DMS 273 treated with DMSO at 0.1 percent for 48 hours (cell line): ENCODE measurements at places on chromosomes 16 and 17.
A peak's percentile ranks its signal among the peaks of the same experiment; 100 is the strongest.

DNA sequence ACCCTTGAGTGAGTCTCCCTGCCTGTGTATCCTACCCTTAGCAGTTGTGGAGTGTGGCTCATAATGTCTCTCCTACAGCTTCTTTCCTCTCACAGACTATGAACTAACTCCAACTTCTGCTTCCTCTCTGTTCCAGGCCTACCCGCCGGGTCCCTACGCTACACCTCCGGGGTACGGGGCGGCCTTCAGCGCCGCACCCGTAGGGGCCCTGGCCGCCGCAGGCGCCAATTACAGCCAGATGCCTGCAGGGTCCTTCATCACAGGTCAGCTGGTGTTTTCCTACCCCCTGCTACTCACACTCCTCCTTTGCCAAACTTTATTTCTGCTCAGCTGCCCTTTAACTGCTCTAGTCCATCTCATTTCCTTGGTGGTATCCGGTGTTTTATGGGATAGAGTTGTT lies 5.4 kb downstream of the RNF227 start:
- DNase-seq, result no peak

- DNase-seq, result no peak
Observed at GRCh38 chr16:68272507-68273209, 8.3 kb downstream of the SLC7A6 start.

- DNase-seq, result no peak
Observed at GRCh38 chr16:58503863-58504688, 4.1 kb downstream of the NDRG4 start.

DNA sequence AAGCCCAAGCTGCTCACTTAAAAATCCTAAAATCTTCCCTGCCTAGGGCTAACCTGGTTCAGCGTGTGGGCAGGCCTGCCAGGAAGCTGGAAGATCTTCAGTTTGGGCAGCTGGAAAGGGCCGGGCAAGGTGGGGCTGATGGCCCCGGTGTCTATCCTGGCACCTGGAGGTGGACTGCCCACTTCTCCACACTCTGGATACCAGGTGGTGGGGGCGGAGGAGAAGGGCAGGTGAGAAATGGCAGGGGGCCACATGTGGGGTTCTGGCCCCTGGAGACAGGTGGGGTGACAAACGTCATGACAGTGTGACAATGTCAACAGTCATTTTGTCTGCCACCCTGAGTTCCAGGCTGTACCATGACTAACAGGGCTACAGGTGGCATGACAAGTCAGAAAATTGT lies 78.5 kb upstream of the C16orf82 start:
- no peak for DNase-seq

DNA sequence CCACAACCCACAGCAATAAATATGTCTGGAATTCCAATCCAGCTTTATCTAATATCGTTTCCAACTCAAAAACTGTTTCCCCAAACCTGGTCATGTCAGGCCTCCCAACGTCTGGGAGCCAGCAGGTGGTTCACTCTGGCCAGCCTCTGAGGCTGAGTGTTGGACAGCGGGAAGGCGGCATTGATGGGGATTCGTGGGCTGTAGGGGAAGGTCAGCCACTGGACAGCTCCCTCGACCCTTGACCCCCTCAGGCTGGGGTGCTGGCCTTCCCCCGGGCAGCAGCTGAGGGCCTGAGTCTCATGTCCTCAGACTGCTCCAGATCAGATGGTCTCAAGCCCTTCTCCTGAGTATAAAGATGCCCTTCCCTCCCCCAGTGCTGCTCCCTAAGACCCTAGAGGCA lies 50.2 kb downstream of the SDK2 start:
- no peak for DNase-seq

- no peak for DNase-seq
Observed at GRCh38 chr17:66713533-66714042, 121.3 kb upstream of the CACNG5 start.

DNA sequence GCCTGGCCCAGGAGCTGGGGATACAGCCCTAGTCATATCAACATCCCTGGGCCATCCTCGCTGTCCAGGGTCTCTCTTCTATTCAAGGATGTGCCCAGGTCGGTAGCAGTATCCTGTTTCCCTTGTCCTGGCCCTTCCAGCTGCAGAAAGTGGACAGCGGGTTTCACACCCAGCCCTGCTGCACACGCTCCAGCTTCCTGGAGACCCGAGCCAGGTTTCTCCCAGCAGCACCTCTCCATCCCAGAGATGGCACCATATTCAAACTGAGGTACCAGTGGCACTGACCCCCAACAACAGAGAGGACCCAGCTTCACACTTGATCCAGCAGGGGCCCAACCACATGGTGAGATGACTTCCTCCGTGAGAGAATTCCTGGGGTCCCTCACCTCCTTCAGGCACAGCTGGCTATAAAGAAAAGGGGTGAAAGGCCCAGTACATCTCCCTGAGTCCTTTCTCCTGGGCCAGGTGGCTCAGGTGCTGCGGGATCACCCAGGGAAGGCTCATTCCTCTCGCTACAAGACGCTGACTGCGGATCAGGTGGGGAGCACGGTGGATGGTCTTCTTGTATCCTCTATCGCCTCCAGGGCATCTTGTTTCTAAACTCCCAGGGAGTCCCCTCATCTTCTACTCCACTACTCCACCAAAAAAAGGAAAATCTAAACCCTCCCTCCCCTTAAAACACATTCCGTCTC lies 1.4 kb downstream of the CUEDC1 start:
- DNase-seq, result no peak

DNA sequence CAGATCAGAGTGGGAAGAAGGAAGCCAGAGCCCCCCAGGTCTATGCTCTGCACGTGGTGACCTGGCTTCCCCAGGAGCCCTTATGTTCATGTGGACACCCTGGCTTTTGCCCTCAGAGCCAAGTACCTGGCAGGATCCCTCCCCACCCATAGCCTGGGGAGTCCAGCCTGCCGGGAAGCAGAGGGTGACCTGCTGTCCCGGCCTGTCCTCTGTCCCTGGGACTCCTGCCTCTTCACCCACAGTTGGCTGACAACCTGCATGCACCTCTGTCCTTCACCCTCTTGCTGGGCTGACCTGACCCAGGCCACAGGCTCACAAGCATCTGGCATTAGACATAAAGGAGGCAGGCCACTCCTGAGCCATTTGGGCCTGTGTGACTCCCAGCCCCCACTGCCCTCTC lies 60.2 kb downstream of the SMPD3 start:
- DNase-seq, result no peak

GRCh38 chr17:79294459-79295071 lies 219.9 kb downstream of the ENGASE start:
- DNase-seq, result no peak

GRCh38 chr16:9797306-9797705 lies 384.9 kb downstream of the GRIN2A start:
- no peak for DNase-seq

DNA sequence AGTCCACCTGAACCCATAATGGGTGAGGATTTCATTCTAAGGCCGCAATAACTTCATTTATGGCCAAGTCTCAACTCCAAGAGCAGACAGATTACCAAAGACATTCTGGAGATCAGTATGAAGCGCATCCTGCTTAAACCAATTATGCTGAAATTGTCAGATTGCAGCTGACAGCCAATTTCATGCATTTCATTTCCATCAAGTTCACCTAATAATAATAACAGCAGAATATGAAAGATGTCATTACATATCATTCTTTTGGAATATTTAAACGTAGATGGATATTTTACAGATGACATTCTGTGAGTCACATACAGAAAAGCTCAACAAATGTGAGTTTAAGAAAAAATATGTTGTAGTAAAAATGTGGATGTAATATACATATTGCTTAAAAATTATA lies 54.9 kb upstream of the NACA2 start:
- DNase-seq, result no peak

DNA sequence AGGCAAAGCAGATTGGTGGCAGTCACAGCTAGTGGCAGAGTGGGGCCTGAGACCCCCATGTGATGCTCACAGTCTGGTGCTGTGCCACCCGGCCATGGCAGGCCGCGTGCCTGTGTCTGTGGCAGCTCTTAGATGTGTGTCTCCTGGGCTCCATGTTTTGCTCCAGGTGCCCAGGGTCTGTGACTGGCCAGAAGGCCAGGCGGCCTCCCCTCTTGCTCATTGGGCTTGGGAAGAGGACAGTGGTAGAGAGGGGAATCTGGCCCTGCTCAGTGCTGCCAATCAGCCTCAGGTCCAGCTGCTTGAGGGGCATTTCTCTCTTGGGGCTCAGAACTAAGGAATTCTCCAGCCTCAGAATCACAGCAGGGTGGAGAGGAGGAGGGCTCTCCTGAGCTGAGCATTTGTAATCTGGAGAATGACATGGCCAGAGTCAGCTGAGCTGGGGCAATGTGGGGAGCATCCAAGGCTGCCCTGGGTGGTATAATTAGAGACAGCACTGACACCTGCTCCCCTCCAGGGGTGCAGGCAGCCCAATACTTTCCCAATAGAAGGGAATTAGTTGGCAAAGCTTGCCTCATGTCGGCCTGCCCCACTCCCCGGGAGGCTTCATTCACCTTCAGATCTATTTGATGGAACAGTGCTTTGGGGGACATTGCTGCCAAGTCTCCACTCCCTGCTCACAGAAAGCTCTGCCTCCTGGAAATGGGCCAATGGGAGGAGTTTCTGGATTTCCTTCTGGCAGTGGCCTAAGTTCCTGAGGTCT lies 2.7 kb upstream of the LASP1NB start:
- DNase-seq, result peak; percentile 53
